Naive thymus-derived CD4-positive, alpha-beta T cell (primary cell): ENCODE measurements at places on chromosomes 7 and 10. TPM values are rescaled to one million over a fixed set of nuclear protein-coding genes. Genes with fewer than 3 reads are reported as not detected.

DNA sequence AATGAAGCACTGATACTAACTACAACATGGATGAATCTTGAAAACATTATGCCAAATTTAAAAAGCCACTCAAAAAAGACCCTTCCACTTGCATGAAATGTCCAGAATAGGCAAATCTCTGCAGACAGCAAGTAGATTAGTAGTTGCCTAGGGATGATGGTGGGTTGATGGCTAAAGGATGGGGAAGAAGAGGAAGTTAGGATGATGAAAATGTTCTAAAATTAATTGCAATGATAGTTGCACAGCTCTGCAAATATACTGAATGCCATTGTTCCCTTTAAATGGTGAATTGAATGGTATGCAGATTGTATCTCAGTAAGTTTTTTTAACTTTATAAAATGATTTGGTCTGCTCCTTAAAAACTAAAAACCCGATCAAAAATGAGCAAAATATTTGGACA lies 7.3 kb upstream of the LIPA start:
- H3K4me3 ChIP-seq: no peak overlapping the region
- no peaks in the 10 kb centered on the region for H3K36me3 ChIP-seq
- no peaks in the 10 kb centered on the region for H3K4me1 ChIP-seq
- no peaks in the 10 kb centered on the region for H3K27me3 ChIP-seq
- H3K27ac ChIP-seq: no peak overlapping the region

DNA sequence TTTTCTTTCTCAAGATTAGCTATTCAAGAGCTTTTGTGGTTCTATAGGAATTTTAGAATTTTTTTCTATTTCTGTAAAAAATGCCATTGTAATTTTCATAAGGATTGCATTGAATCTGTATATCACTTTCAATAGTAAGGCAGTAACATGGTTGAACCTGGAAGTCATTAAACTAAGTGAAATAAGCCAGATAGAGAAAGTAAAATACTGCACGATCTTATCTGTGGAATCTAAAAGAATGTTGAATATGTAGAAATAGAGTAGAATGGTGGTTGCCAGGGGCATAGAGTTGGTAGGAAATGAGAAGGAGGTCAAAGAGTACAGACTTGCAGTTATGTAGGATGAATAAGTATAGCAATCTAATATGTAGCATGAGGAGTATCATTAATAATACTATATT lies 1073.5 kb upstream of the LRRN3 start:
- H3K4me3 ChIP-seq: no peak overlapping the region
- H3K27ac ChIP-seq: no peak overlapping the region
- no peaks in the 10 kb centered on the region for H3K27me3 ChIP-seq
- DNase-seq: no peak
- H3K36me3 ChIP-seq: no peaks in the 10 kb centered on the region

- no peaks in the 10 kb centered on the region for H3K36me3 ChIP-seq
- DNase-seq: no peak
- no peaks in the 10 kb centered on the region for H3K4me1 ChIP-seq
- no peak overlapping the region for H3K4me3 ChIP-seq
- no peaks in the 10 kb centered on the region for H3K27me3 ChIP-seq
These were observed 33.9 kb downstream of the EBLN1 start for GRCh38 chr10:22183771-22184461.

DNA sequence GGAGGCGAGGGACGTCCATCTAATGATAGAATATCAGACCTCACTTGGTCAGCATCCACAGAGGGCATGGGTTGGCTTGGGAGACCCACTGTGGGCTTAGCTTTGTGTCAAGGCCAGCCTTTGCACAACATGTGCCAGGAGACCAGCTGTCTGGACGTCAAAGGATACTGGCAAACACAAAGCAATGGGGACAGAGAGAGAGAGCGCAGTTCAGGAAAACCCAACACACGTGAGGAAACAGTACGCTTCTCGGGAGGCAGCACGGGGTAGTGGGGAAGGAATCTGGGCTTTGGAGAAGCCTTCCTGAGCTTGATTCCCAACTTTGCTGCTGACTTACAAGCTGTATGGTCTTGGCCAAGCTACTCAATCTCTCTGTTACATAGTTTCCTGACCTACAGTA lies 14.7 kb downstream of the PRLHR start:
- no peak overlapping the region for H3K27ac ChIP-seq
- no peaks in the 10 kb centered on the region for H3K4me1 ChIP-seq
- H3K36me3 ChIP-seq: no peaks in the 10 kb centered on the region
- H3K27me3 ChIP-seq: no peaks in the 10 kb centered on the region
- no peak for DNase-seq

- no peaks in the 10 kb centered on the region for H3K4me1 ChIP-seq
- H3K27me3 ChIP-seq: peaks cover 4% of the 10 kb centered on the region
- H3K36me3 ChIP-seq: no peaks in the 10 kb centered on the region
- H3K4me3 ChIP-seq: no peak overlapping the region
- H3K27ac ChIP-seq: no peak overlapping the region
- DNase-seq: no peak
These were observed 6.8 kb downstream of the ITGA8 start for GRCh38 chr10:15712883-15713282.

DNA sequence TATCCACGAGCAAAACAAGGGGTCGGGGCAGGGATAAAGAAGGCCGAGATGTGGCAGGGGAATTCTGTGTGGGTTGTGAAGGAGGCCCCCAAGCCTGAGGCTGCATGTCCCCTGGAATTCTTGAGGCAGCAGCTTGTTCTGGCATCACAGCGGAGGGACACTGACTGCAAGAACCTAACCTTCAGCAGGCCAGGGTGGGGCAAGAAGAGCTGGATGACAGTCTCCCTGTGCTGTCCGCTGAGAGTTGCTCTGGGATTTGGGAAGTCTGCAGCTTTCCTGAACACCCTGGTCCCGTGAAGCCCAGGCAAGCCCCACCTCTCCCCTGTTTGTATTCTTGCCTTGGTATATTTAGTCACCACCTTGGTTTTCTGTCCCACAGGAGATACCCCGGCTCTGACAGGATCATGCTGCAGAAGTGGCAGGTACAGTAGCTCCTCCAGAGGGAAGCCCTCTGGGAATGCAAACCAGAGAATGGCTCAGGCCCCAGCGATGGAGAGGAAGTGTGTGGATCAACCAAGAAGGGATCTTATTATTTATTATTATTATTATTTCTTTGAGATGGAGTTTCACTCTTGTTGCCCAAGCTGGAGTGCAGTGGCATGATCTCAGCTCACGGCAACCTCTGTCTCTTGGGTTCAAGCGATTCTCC lies 1.9 kb upstream of the LRRC18 start:
- H3K27ac ChIP-seq: no peak overlapping the region
- no peak for DNase-seq
- no peaks in the 10 kb centered on the region for H3K27me3 ChIP-seq
- no peaks in the 10 kb centered on the region for H3K36me3 ChIP-seq
- no peaks in the 10 kb centered on the region for H3K4me1 ChIP-seq

GRCh38 chr7:35649711-35650110 lies 45.2 kb downstream of the HERPUD2 start:
- H3K4me3 ChIP-seq: no peak overlapping the region
- H3K27ac ChIP-seq: no peak overlapping the region
- no peak for DNase-seq
- no peaks in the 10 kb centered on the region for H3K27me3 ChIP-seq

GRCh38 chr10:113180401-113181154 lies 230.5 kb downstream of the TCF7L2 start:
- H3K27ac ChIP-seq: no peak overlapping the region
- no peak overlapping the region for H3K4me3 ChIP-seq
- no peaks in the 10 kb centered on the region for H3K27me3 ChIP-seq

DNA sequence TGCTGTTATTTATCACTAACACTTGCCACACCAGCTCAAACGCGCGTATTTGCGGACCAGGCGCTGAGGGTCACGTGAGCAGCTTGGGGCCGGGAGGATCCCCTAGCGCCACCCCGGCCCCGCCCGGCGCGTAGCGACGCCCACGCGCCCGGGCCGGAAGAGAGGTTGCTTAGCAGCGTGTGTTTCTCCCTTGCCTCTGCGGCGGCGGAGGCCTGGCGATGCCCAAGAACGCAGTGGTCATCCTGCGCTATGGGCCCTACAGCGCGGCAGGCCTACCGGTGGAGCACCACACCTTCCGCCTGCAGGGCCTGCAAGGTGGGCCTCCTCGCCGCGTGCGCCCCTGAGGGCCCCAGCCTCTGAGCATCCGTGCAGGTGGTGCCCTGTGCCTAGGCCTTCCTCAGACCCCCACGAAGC lies at the start of gene C10orf53:
TSS of gene C10orf53 (plus strand) at position 172 of the 414 bp plus-strand sequence. CDS start at position 219, 47 bp downstream.
- no peak within 1 kb of the TSS for H3K4me3 ChIP-seq
- H3K27me3 ChIP-seq: no peaks in the 10 kb centered on the region
- H3K36me3 ChIP-seq: no peaks in the 10 kb centered on the region
- no peak within 1 kb of the TSS for H3K27ac ChIP-seq
- no peaks in the 10 kb centered on the region for H3K4me1 ChIP-seq

GRCh38 chr7:2818653-2819052 lies 25.5 kb downstream of the GNA12 start:
- H3K36me3 ChIP-seq: no peaks in the 10 kb centered on the region
- no peak overlapping the region for H3K4me3 ChIP-seq
- DNase-seq: no peak
- no peaks in the 10 kb centered on the region for H3K27me3 ChIP-seq

DNA sequence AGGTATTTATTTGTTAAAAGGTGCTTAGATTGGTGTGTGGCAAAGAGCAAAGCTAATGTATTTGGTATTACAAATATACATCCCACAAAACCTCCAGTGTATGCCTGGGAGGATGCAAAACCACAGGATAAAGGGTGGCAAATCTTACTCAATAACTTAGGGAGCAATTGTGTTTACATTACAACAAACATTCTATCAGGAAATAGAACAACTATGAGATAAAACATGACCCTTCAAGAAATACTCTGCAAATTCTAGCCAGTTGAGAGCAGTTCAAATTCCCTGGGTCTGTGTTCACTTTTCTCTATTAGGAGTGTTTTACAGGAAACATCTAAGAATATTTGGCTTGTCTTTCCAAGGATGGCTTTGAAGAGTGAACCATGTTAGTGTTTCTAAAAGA lies 64.9 kb downstream of the CUL1 start:
- H3K4me3 ChIP-seq: no peak overlapping the region
- H3K4me1 ChIP-seq: no peaks in the 10 kb centered on the region
- no peaks in the 10 kb centered on the region for H3K27me3 ChIP-seq
- no peak overlapping the region for H3K27ac ChIP-seq
- DNase-seq: no peak
- peaks cover 41% of the 10 kb centered on the region for H3K36me3 ChIP-seq

- no peak overlapping the region for H3K27ac ChIP-seq
- DNase-seq: no peak
- no peaks in the 10 kb centered on the region for H3K4me1 ChIP-seq
- H3K36me3 ChIP-seq: peaks cover 34% of the 10 kb centered on the region
- H3K27me3 ChIP-seq: no peaks in the 10 kb centered on the region
- H3K4me3 ChIP-seq: no peak overlapping the region
These were observed 31.2 kb downstream of the TRRAP start for GRCh38 chr7:98909487-98909886.

GRCh38 chr10:101889256-101890210 lies 45.9 kb upstream of the KCNIP2 start:
- H3K4me1 ChIP-seq: no peaks in the 10 kb centered on the region
- no peak overlapping the region for H3K4me3 ChIP-seq
- H3K36me3 ChIP-seq: peaks cover 8% of the 10 kb centered on the region
- H3K27me3 ChIP-seq: no peaks in the 10 kb centered on the region
- no peak overlapping the region for H3K27ac ChIP-seq

Gene SMIM30
- total RNA-seq: 9.3 TPM

Gene OR6V1
- total RNA-seq: not detected

Gene NME8
- 2.7 TPM for total RNA-seq

Gene SORCS3
- 4.6 TPM for total RNA-seq
